ENCODE measurements at places on chromosomes 2 and 18.

DNA sequence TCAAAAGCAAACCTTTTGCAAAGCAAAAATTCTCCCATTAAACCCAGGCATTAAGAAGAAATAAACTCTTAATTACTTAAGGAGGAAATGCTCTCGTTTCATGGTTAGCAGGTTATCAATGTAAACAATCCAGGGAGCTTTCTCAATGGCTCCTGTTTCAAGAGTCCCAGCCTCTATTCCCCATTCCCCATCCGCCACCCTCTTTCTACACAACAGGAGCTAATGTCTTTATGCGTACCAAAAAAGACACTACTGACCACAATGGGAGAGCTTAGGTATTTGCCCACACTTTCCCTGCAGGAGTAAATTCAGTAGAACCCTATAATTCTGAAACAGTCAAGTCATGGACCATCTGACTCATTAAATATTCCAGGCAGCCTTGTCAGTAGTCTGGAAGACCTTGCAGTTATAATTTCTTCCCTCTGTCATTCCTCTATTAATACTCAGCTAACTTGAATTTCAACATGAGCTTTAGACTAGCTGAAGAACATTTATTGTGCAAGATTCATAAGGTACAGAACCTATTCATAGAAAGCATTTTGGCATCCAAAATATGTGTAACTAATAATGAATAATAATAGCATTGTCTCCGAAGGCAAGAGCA, 48.6 kb downstream of the SLC8A1 start:
- no peak for DNase-seq

- no peak for DNase-seq
These were observed 205.8 kb upstream of the NCKAP5 start for GRCh38 chr2:133773854-133774653.

- DNase-seq = no peak
These were observed 300.7 kb downstream of the SP3 start for GRCh38 chr2:173664513-173664910.

- DNase-seq = no peak
These were observed 174.2 kb downstream of the MIB1 start for GRCh38 chr18:21914739-21915319.

DNA sequence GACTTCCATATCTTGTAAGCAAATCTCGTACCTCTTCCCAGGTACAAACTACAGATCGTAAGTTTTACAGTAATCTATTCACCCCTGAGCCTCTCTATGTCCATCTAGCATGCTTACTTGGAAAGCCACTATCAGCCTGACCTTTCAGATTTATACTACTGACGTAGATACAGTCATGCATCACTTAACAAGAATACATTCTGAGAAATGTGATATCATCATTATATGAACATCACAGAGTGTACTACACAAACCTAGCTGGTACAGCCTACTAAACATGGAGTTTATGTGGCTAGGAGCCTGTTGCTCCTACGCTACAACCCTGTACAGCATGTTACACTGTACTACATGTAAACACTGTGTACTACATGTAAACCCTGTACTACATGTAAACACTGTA, 293.2 kb upstream of the ZNF804A start:
- no peak for DNase-seq

DNA sequence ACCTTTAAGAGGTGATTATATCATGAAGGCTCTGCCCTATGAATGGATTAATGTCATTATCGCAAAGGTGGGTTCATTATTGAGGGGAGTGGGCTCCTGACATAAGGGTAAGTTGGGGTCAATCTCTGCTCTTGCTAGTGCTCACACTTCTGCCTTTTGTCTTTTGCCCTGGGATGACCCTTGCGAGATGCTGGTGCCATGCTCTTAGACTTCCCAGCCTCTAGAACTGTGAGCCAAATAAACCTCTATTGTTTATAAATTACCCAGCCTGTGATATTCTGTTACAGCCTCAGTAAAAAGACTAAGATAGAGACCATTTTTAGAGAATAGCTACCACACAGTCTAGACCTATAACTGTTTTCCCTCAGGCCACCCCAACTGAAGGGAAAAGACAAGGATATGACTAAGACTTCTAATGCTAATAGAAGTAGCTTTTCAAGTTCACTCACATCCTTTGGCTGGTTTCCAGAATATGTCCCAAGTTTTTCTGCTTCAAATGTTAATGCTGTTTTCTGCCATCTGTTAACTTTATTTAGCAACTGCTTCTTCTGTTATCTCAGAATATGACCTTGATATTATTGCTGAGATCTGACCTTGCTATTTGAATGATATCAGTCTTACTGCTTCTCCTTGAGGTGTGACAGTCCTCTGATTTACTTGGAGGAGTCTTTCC, 65.1 kb upstream of the STAM2 start:
- no peak for DNase-seq

DNA sequence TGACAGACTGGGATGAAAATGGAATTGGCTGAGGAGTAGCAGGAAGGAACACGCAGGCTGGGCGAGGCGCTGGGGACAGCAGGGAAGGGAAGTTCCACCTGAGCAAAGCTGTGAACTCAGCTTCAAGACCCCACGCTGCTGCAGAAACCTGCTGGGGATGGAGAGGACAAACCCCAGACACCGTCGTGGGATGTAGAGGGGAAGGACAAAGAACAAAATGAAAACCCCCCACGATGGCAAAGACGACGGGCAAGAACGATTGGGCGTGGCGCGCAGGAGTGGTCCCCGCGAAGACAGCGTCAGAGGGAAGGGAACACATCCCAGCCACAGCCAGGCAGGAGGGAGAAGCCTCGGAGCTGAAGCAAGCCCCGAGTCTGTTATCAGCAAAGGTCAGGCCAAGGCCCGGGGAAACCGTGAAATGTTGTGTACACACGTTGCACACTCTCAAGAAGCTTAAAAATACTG, 222.9 kb downstream of the NDUFA10 start:
- DNase-seq = no peak

DNA sequence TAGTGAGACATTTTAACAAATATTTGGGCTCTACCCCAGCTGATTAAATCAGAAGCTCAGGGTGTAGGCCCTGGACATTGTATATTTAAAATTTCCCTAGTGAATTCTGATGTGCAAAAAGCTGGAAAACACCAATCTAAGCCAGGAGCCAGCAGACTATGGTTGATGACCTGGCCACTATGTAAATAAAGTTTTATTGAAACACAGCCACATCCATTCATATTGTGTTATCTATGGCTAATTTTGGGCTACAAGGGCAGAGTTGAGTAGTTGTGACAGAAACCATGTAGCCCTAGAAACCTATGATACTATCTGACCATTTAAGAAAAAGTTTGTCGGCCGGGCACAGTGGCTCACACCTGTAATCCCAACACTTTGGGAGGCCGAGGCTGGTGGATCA, 86.0 kb upstream of the BARD1 start:
- DNase-seq = no peak

GRCh38 chr2:4965556-4966320, 726.4 kb upstream of the SOX11 start:
- no peak for DNase-seq

DNA sequence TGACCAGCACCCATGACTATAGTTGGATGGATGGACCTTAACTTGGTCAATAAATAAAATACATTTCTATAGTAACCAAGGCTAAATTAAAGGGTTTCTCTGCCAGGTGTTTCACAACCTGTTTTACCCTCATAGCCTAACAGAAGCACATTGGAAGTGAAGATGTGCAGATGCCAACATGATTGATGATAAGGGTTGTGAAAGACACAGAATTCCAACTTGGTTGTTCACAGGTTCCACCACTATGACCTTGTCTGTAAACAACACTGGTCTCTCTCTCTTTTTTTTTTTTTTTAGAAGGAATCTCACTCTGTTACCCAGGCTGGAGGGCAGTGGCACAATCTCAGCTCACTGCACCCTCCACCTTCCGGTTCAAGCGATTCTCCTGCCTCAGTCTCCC, 37.5 kb upstream of the PTH2R start:
- DNase-seq = no peak

GRCh38 chr2:234911271-234911670, 40.5 kb upstream of the SH3BP4 start:
- DNase-seq = no peak

GRCh38 chr2:107430596-107431266, 396.0 kb upstream of the RGPD4 start:
- no peak for DNase-seq

- no peak for DNase-seq
These were observed 338.0 kb downstream of the BCL11A start for GRCh38 chr2:60215386-60215901.

- no peak for DNase-seq
These were observed 90.6 kb downstream of the MDH1 start for GRCh38 chr2:63679252-63679855.

GRCh38 chr2:73290049-73290839, 3.1 kb downstream of the EGR4 start:
- DNase-seq = peak; percentile 49

- DNase-seq = no peak
These were observed 126.4 kb upstream of the EPAS1 start for GRCh38 chr2:46170611-46171350.

DNA sequence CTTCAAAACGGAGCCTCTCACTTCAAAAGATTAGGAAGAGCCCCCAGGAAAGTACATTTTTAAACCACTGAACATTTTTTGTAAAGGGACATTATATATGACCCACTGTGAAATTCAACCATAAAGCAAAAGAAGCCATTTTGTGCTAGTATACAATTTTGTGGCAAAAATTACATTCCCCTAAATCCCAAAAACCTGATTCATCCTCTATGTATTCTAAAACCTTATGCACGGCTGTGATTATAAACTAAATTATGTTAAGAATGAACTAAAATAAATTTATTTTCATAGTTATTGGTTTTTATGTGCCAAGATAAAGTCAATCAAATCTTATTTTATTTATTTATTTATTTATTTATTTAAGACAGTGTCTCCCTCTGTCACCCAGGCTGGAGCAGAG, 48.5 kb downstream of the RTN4 start:
- DNase-seq = no peak

DNA sequence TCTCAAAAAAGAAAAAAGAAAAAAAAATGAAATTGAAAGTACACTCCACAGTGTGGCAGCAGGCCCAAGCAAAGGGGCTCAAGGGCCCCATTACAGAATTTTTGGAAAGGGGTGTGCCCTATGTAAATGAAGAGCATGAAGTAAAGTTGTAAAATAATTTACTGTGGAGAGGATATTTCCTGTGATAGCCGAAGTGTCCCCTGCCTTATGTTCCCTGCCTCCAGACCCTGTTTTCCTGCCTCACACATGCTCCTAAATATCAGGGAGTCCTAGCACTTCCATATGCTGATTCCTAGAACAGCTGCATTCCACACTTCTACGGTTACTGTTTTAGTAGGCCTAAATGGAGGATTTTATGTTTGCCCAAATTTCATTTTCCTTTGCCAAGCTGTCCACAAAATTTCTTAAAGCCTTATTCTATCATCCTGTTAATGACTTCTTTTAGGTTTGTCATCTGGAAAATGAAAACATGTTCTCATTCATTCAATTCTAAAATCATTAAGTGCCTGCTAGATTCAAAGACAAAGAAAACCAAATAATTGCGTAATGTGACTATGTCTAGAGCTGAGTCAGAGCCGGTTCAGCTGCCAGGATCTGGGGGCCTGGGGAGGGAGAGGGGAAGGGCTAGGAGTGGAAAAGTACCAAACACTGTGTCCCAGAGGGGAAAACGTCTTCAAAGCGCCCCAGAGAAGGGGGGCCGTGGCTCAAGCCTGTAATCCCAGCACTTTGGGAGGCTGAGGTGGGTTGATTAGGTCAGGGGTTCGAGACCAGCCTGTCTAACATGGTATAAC, 25.9 kb upstream of the IMPA2 start:
- DNase-seq = no peak

DNA sequence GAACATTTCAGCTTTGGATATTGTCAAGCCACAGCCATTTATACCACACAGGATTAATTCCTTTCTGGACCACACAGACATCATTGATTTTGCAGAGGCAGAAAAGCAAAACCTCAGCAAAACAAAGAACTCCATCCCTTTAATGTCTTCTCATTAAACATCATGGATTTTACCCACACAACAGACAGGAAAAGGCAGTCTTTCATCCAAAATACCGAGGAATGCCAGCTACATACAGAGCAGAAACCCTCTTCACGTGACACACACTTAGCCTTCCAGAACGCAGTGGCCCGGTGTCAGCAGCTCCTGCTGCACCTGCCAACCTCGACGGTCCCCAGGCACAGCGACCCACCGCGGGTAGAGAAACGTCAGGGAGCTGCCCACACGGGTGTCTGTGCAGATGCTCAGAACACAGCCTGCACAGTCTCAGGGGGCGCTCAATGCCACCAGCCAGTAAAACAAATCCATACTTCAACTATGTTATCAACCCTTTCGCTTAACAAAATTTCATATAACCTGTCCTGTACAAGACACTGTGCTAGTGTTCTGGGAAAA, 304.5 kb downstream of the EIPR1 start:
- DNase-seq = no peak

GRCh38 chr2:32745675-32746074, 117.8 kb downstream of the TTC27 start:
- no peak for DNase-seq

GRCh38 chr2:158493458-158493857, 36.7 kb downstream of the PKP4 start:
- DNase-seq = no peak

- DNase-seq = peak; percentile 33
These were observed 519 bp downstream of the TTL start for GRCh38 chr2:112482309-112483041.

DNA sequence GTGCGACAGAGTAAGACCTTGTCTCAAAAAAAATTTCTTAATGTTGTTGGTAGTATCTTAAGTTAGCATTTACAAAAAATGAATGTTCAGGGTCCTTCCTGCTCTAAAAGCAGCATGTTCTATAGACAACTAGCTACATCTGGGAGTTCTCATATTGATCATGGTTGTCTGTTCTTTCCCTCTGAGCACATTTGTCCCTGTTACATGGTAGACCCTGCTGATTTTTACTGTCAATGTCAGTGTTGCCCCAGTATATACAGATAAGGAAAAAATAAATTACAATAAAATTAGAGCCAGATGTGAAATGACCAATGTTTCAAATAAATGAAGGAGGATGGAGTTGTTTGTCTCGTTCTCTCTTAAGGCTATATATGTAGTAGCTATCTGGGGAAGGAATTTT, 63.2 kb downstream of the KCMF1 start:
- DNase-seq = no peak

GRCh38 chr2:79892123-79892522, 379.3 kb downstream of the CTNNA2 start:
- DNase-seq = no peak

GRCh38 chr18:31250902-31251301, 67.1 kb upstream of the DSG1 start:
- no peak for DNase-seq

DNA sequence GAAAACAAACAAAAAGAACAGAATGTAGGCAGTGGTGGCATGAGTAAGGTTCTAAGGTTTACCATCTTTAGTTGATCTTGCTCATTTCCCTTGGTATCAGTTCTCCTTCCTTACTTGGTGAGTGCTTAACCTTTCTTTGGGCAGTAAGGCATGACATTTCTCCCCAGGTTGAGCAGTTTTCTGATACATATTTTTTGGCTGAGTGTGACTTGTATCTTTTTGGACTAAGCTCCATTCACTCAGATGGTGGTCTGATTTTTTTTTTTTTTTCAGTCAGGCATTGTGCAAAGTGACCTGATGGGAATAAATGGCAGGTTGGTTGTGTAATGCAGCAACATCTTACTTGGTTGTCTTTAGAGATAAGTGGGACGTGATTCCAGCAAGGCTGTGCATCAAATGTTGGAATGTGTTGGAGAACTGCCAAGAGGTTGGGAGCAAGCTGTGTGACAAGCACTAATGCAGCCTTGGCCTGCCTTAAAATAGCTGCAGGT, 15.1 kb downstream of the SPTBN1 start:
- DNase-seq = no peak
